ENCODE measurements at places on chromosomes 6 and 20.

GRCh38 chr6:71533939-71534379 is 245.3 kb downstream of the OGFRL1 start:
- no peak for DNase-seq

GRCh38 chr20:44650771-44651433 is 597 bp downstream of the ADA start:
- DNase-seq, result no peak

DNA sequence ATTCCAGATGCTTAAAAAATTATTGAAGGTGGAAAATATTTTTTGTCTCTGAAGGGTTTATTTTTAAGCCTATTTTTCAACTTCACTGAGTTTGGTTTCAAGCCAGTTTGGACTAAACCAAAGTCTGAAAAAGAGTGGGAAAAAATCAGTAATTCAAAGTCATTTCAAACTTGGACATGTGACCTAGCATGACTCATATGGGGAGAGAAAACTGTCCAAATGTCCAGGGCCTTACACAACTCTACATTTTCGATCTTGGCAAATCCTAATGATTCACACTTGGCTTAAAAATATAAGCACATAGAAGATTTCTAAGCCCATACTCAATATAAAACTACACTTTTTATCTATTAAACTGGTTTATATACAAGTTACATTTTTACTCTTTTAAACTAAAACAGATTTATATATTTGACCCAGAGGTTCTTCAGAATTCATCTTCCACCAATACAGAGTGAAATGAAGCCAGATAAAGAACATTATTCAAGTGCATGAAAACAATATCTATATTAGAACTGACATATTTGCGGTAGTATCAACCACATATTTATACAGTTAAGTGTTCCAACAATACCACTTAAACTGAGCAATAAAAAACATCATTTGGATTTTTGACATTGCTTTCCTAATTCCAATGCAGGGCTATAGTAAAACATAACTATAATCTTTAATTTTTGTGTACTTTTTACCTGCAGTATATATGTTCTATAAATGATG is 110.3 kb upstream of the TCF21 start:
- no peak for DNase-seq

DNA sequence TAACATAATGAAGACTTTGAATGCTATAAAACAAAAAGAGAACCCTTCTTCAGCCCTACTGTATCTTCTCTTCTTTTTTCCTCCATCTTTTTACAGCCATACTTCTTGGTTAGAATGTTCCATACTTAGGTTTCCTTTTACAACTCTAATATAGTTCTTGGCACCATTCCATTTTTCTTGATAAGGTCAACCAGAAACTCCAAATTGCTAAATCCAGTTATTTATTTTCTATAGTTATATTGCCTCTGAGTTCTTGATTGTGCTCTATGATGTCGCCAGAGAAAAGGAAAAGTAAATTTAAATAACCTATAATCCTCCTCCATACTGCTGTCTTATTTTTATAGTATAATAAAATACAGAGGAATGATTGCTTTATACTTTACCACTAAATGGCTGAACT is 26.7 kb upstream of the COL10A1 start:
- DNase-seq, result no peak

DNA sequence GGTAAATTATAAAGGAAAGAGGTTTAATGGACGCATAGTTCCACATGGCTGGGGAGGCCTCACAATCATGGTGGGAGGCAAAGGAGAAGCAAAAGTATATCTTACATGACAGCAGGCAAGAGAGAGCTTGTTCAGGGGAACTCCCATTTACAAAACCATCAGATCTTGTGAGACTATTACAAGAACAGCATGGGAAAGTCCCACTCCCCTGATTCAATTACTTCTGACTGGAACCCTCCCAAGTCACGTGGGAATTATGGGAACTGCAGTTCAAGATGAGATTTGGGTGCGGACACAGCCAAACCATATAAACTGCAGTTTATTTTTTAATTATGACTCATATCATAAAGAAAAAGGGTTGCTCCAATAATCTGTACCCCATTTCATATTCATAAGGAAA is 22.3 kb upstream of the HLA-DQA2 start:
- no peak for DNase-seq

DNA sequence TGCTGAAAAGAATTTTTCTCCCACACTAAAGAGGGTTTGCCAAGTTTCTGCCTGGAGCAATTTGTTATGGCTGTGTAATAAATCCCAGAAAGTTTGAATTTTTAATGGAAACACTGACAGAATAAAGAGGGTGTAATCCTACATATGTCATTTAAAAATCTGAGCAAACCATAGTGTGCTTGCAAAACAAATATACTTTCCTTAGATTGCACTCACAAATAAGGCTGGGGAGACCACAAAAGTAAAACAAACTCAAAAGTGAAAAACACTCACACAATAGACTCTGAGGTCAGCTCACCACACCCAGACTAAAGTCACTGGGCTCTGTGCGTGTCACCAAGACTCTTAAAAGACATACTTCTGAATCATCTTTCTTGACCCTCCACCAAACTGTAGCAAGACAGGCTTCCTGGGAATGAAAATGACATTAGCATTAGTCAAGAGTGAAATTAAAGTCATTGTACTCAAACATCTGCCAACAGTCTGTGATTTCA is 4.8 kb upstream of the ATXN1 start:
- no peak for DNase-seq

- no peak for DNase-seq
Observed at GRCh38 chr6:52514514-52514913, 62.3 kb downstream of the TRAM2 start.

DNA sequence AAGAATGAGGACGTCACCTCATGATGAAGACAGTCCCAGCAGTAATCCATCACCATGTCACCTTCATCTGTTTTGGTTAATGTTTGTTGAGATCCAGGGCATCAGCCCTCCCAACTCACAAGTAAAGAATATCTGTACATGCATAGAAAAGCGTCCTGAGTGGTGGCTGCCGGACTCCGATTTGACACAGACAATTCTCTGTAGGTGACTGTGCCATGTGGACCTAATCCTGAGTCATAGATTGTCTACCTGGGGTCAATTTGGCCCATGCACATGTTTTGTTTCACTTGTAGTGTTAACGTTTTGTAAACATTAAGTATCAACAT is 168.4 kb upstream of the UST start:
- DNase-seq, result no peak

GRCh38 chr6:71967436-71967835 is 81.1 kb downstream of the RIMS1 start:
- DNase-seq, result no peak

DNA sequence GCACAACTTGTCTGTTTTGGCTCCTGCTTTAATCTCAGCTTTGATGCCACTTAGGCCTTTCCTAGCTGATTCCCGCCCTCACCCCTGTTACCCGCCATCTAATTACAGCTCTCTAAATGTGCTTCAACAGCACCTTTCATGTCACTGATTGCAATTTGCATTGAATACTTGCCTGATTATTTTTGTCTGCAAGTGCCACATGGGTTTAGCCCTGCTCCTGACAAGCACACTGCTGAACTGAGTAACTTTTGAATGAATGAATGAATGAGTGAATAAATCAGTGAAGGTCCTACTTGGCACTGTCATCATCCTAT is 591 bp upstream of the DCBLD1 start:
- no peak for DNase-seq

- no peak for DNase-seq
Observed at GRCh38 chr6:47483853-47484546, 6.4 kb downstream of the CD2AP start.

DNA sequence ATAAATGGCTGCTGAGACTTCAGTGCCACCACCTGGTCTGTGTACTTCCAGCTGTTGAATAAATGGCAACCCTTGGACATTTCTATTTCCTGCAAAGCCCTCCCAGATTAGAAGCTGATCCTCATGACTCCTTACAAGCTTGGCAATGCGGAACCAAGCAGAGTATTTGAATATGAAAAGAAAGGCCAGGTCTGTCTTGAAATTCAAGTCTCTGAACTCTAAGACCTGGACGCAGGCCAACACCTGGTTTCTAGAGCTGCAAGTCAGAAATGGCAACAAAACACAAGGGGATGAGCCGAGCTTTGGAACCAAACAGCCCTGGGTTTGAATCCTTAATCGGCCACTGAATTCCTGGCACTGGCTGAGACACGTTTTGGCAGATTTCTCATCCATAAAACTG is 353.4 kb downstream of the PTPRT start:
- no peak for DNase-seq

DNA sequence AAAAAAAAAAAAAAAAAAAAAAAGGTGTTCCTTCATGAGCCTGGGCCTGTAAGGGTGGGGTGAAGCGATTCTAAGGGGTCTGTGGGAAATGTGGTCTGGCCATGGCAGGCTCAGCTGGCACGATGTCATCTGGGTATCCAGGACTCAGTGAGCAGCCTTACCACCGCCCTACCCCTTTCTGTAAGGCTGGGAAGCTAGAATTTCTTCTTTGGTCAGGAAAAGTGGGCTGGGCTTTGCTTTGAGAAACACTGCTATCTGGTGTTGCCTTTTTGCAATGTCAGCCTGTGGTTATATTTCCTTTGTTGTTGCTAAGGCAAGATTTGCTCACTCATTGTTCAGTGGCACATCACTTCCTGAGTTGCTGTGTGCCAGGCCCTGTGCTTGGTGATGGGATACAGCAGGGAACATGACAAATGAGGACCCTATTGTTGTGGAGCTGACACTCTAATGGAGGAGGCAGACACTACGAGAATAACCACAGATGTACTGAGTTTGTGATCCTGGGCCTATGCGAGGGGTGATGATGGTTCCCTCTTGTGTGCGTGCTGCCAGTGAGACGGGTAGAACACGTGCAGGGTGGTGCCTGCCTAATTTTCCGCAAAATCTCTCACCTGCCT is 45.9 kb upstream of the ZNFX1 start:
- DNase-seq, result no peak

DNA sequence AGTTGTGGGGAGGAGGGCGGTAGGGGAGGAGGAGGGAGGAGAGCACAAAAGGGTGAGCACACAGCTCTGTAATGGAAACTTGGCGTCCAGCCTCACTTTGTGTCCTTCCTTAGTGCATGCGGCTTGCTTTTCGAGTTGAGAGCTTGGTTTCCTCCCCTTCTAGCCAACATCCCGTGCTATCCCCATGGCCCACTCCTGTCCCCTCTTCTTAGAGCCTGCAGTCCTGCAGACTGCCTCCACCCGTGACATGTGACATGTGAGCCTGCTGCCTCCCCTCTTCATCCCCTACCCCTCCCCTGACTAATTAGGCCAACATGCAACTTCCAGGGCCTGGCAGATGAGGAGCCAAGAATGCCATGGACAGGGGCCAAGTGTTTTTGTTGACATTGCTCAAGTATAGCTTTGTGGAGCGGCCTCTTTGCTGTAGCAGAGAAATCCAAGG is 63.2 kb downstream of the SLC24A3 start:
- DNase-seq, result no peak

DNA sequence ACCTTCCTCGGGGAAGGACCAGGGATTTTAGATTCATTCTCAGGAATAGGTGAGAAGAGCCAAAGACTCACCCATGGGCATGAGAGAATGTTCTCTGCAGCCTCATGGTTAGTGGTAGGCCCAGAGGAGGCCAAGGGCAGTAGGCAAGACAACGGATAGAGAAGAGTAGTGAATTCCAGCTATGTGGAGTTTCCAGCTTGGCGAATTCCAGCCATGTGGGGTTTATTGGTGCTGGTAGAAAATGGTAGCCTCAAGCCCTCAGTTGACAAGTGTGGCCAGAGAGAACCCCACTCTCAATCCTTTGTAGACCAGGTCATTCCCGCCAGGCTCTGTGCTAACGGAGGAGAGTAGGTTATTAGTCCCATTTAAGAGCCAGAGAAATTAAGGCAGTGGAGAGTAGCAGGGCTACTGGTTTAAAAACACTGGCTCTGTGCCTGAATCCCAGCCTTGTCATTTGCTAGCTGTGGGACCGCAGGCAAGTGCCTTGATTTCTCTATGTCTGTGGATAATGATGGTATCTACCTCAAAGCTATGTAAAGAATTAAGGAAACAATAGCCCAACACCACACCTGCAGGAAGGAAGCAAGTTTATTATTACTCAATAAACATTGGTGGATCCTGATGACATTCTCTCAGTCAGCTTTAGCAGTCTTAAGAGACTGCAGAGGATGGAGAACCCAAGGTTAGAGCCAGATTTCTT is 2.0 kb upstream of the SLC9A8 start:
- no peak for DNase-seq

DNA sequence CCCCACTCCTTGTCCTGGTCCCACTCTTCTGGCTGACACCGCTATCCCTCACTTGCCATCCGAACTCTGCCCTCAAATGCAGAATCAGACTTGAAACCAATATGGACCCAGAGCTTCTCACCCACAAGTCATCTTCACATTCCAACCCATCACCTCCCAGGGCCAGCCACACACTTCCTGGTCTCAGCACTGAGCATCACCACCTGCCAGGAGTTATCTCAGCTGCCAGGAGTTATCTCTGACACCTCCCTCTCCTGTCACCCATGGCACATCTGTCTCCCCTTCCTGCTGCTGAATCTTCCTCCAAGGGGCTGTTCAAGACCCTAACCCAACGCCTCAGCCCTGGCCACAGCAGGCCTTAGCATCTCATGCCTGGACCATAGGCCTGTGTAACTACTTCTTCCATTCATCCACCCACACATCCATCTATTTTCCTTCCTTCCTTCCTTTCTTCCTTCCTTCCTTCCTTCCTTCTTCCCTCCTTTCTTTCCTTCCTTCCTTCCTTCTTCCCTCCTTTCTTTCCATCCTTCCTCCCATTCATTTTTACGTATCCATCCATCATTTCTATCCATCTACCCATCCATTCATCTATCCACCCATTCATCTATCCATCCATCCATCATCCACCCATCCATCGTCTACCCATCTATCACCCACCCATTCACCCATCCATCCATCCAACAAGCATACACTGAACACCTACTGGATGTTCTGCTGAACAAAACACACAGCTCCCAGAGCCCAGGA is 74.6 kb upstream of the NNAT start:
- DNase-seq, result no peak

DNA sequence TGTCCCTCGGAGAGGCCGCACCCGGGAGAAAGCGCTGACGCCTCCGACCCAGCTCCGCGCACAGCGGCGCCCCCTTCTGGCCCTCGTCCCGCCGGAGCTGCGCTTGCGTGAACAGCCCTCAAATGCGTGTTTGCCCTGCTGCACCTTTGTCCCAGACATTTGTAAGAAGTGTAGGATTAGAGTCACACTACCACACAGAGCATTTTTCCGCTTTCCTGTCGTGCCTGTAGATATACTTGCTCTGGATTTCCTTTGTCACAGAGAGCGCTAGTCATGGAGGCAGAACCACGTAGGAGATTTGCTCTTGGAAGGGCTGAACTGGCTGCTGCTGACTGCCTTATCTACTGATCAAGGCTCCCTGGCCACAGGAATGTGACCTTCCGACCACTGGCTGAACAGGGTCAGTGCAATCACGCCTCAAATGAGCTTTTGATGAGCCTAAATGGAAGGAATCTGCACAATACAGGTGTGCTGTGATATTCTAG is 62.3 kb downstream of the PAX1 start:
- DNase-seq, result peak; percentile 63
